ENCODE measurements at places on chromosomes 12 and 14.
A peak's percentile ranks its signal among the peaks of the same experiment; 100 is the strongest.

DNA sequence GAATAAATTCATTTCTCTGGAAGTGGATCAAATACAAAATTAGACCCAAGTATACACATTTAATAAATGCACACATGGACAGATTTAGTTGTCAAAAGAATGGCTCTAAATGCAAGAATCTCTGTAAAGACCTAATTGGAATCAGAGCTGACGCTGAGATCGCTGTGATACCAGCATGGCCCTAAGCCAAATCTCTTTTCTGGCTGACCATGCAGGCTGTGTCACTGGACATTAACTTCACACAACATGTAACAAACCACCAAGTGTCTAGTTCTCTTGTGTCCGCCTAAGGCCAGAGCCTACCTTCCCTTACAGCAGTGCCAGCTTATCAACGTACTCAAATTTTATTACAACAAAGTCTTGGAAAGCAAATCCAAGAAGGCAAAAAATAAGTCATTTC lies 127.5 kb downstream of the MED13L start:
- DNase-seq = no peak

DNA sequence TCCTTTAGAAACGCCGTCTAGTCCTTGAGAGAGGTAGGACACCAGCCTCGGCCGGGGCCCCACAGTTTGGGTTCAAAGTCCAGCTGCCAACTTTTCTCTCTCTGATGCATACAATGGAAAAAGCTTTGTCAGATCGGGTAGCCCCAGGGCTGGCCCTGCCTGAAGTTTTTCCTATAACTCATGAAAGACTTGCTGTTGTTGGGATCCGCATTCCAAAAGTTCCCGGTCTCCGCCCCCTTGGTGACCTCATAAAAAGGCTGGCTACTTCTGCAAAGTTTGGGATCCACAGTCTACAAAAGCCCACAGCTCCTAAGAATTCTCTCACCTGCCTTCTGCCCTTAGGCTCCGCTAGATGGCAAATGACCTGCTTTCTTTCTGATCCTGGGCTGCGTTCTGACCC lies 35.3 kb upstream of the CLEC6A start:
- DNase-seq = no peak

- DNase-seq = no peak
These were observed 27.1 kb downstream of the STK38L start for GRCh38 chr12:27271206-27271605.

DNA sequence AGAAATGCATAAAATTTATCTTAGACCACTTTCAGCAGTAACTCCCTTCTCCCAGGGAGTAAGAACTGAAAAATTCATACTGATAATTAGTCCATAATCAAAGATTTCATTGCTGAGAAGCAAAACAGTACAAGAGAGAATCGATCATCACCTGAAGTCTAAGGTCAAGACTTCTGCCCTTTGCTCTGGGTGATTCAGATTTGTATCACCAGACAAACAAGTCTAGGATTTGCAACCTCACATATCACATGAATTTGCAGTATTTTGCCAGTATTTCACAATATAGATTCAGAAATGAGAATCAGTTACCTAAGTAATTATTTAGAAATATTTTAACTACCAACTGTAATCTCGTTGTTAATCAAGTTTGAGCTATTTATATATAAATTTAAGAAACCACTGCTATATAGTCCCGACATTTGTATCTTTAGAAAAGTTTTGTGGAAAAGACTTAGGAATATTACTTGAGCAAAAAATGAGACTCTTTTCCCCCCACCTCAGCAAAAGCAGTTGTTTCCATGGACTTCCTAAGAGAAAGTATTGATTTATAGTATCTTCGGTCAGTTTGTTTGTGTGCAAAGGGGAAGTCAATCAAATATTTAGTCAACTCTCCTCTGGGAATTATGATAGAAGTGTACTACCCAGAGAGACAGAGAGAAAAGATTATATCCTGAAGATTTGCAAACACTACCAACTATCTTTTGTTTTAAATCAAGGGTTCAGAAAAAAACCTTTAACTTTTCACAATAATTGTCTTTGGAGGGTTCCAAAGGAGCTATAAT lies 840.1 kb downstream of the TRHDE start:
- no peak for DNase-seq

DNA sequence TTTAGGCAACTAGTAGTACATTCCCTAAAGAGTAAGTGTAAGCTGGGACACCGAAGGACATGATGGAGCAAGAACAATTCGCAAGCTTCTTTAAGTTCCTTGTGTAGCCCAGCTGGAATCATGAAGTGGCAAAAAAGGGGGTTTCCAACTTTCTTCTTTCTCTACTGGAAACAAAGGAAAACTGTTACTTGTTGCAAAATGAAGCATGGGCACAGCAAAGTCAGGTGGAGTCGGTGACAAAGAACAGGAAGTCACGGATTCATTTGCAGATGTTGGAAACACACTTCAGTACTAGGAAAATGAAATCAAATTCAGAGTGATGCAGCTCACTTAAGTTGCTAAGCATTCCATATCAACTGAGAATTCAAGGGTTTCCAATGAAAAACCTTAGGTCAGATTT lies 706.9 kb upstream of the STXBP6 start:
- no peak for DNase-seq

DNA sequence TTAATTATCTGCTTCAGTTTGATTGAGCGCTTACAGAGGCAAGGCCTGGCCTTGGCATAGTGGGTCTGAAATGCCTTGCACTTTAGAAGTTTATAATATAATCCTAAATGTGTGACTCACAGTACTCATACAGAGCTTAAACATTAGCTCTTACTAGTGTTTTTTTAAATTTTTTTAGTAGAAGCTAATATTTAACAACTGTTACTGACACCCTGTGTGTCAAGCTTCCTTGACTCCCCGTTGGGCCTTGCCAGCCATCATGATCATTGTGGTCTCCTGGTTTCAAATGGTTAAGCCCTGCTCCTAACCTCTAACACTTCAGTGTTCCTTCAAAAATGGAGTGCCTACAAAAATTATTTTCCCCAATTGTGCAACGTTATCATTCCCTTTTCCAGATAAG lies 126.9 kb downstream of the GALC start:
- DNase-seq = no peak

- DNase-seq = no peak
These were observed 86.1 kb downstream of the MYF5 start for GRCh38 chr12:80802652-80803400.

GRCh38 chr12:22525426-22525825 lies 18.9 kb downstream of the C2CD5 start:
- DNase-seq = no peak

- DNase-seq = peak; percentile 66
These were observed 19.6 kb downstream of the NOC4L start for GRCh38 chr12:132163911-132164288.

DNA sequence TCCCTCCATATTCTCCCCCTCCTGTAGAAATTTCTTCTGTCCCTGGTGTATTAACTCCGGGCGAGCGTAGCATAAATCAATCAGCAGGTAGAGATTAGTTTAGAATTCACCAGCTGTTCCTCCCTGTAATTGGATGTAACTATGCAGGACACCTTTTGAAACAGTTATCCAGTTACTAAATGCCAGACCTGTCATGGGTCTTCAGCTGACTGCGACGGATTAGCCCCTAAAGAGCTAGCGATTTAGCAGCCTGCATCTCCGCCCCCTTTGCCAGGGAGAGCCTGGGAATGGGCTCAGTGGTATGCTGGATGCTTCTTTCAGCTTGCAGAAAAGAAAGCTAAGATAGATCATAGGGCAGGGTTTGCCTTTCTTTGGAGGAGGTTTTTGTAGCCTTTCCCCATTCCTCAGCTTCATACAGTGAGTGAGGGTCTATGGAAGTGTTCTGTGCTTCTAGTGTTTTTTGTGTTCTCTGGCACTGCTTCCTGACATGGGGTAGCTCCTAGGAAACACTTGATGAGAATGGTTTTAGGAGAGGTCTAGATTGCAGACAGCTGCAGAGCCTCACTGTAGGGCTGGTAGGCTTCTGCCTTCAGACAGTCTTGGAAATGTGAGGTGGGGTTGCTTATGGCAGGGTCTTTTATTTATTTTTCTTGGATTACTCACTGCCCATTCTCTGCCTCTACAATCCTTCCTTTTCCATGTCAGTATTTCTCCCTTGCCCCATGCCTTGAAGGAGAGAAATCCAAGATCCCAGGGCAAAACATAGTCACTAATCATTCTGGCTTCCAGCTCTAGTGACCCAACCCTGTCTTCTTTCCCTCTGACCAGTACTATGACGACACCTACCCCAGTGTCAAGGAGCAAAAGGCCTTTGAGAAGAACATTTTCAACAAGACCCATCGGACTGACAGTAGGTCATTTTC lies 16.7 kb downstream of the COPZ1 start:
- DNase-seq = no peak
